ENCODE measurements at places on chromosomes 7 and 10. TPM values are rescaled to one million over a fixed set of nuclear protein-coding genes. Genes with fewer than 3 reads are reported as not detected.

GRCh38 chr10:114714281-114714741 is 56.2 kb upstream of the ABLIM1 start:
- DNase-seq, result no peak

SLC16A9 gene
- 0.73 TPM for total RNA-seq

DNA sequence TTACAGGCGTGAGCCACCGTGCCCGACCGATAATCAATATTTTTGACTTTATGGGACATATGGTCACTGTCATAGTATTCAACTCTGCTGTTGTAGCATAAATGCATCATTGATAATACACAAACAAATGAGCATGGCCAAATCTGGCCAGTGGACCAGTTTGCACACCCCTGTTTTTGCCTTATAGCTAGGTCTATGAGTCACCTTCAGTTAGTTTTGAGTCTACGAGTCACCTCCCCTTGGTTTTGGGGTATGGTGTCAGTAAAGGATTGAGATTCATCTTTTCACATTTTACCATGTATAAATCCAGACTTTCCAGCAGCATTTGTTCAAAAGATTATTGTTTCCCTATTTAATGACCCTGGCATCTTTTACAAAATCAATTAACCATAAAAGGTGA is 362.5 kb upstream of the NRP1 start:
- no peak for DNase-seq

- DNase-seq, result no peak
These were observed 368.1 kb downstream of the CXCL12 start for GRCh38 chr10:44016589-44017482.

SH2B2 gene
- total RNA-seq, result 3.0 TPM

DNA sequence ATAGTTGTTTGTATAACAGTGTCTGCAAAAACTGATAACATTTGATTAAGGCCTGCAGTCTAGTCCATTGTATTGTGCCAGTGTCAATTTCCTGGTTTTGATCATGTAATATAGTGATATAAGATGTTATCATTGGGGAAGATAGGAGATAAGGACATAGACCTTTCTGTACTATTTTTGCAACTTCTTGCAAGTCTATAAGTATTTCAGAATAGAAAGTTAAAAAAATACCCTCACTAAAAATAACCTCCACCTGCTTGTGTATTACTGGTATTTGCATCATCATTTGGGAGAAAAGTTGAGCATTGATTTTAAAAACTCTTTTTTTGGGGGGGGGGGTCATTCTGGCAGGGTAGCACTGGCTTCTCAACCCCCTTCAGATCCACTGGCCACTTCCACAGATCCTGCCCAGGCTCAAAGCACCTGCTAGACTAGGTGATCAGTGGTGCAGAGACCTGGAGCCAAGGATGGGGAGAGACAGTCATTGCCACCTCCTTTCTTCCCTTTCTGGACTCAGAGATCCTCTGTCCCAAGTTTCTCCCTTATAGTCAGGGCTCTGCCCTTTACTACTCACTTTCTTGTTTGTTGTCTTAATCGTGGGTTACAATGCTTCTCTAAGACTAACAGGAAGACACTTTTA is 103.0 kb downstream of the RBM20 start:
- no peak for DNase-seq

DNA sequence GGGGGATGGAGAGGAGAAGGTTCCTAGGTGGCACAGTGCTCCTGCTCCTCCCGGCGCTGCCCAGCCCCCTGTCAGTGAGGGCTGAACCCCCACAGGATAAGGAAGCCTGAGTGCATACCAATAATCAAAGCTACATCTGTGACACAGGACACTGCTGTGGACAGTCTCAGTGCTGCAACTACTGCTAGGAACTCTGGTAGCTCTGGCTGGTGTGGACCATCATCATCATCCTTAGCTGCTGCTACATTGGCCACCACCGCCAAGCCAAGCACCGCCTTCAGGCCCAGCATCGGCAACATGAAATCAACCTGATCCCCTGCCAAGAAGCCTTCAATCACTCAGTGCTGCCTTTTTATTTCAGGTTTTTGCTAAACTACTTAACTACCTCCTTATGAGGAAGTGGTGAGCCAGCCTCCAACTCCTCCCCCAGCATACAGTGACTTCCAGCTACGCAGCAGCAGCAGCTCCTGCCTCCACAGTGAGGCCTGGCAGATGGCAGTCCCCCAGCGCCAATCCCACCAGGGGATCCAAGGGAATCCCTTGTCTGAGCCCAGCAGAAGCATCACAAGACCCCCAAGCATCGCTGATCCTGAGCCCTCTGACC is 32.1 kb upstream of the SLC26A4 start:
- DNase-seq, result no peak

DNA sequence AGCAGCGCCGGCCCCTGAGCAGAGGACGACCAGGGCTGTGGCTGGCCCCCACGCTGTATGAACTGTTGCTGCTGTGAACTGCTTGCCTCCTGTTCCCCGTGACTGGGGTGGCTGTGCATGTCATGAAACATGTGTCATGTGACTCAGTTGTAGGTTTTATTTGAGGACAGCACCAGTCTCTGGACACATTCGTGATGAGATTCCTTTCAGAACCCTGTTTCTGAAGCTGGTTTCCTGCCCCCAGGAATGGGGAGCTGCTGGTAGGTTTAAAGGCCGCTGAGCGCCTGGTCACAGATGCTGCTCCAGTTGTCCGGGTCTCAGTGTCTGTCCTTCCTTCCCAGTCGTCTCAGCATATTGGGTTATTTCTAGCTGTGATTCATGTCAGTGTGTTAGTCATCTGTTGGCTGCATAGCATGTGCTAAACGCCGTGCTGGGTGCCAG is 79.1 kb upstream of the PPIF start:
- no peak for DNase-seq

CYP3A7 gene
- 17.5 TPM for total RNA-seq

DNA sequence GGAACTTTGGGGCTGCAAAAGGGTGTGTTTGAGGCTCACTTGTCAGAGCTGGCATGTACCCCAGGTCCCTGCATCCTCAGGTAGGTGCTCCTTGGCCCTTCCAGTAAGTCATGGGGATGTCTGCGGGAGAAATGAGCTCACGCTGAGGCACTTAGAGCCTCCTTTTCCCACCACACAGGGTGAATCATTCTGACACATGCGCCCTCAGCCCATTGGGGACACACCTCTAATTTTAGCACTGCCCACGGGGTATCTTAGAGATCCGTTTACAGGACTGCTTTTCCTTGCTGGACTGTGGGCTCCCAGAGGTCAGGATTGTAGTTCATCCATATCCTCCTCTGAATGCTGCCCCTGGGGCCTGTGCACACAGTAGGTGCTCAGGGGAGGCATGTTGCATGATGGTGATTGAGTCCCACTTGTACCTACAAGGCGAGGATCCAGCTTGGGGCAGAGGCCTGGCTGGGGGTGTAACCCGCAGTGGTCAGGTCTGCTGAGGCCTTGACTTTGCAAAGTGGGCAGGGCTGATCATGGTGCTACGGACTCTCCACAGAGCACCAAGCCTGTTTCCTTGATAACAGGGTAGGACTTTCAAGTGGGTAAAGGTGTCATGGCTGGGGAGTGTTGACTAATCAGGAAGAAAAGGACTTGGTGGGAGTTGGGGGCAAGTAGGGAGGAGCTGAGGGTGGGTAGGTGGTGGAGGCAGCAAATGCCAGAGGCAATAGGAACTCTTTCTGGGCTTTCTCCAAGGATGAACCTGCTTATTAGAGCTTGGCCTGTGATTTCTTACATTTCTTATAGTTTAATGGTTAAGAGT is 5.8 kb downstream of the TSPAN15 start:
- DNase-seq, result no peak

TLX1 gene
- 1.3 TPM for total RNA-seq

NUTM2E gene
- total RNA-seq, result 0.08 TPM

DNA sequence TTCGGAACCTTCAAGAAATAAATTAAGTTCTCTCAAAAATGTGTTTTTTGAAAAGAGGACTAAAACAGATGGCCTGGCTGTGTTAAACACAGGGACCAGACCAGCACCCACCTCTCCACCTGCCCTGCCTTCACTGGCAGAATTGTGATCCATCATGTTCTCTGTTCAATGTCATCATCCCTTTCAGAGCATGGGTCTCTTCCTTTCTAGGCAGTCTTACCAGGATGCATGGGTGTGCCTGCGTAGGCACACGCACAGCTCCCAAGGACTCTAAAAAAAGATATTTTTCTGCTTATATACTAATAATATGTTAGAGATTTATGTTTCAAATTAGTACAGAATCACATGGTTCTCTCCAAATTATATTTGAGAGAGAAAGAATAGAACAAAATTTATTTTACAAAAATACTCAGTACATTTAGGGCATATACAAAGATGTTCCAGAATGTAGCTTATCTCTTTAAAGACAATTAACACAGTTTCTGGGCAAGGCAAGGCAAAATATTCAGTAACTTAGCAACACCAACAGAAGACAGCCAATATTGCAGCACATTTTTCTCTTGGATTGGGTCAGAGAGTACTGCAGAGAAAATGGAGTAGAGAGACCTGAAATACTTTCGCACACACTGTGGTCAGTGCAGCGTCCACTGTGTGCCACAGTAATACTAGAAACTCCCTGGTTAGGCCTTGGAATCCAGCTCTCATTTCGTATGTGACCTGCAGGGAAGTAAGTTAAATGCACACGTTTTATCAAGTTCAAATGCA is 52.8 kb downstream of the EGFR start:
- DNase-seq, result no peak

OR2A42 gene
- total RNA-seq, result not detected

- no peak for DNase-seq
These were observed 71.0 kb downstream of the NRP1 start for GRCh38 chr10:33263453-33263852.

DNA sequence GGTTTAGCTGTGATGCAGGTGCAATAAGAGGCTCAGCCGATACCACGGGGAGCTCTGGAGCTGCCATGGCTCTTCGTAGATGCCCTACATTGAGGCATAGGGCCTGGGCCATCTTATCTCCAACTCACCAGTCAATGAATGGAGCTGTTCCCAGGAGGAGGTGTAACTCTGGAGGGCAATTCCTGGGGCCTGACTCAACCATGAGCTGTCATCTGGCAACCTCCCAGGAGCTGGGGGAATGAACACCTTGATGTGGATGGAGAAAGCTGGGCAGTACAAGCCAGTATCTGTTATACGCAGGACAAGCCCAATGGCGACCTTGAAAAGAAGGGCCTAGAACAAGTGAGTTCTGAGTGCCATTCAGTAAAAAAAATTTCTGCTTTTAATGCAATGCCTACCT is 224.0 kb upstream of the PLXDC2 start:
- DNase-seq, result no peak

DNA sequence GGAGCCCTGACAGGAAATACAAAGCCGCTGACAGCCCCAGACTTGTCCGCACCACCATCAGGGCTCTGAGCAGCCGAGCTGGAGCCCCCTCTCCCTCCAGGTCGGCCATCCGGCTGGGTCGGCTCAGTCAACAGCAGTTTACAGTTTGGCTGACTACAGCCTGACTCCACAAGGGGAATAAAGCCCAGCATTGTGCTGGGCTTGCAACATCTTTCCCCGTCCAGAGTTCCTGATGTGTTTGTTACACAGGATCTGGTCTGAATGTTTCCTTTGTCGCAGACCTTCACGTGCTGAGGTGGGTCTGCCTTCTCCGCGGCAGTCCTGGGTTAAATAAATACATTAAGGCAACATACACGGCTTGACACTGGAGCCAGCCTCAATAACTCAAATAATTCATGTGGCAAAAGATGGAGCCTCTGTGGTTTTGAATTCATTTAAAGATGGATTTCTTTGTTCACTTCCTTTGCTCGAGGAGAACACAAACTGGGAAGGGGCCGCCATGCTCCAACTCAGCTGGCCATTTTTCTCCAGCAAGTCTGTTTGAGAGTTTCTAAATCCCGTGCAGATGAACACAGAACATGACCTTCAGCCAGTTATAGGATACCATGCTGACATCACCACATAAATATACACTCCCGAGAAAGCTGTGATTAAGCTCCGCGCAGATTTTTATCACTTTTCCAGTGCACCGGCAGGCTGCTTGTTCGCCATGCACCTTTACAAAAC is 192.1 kb downstream of the WDR11 start:
- no peak for DNase-seq

- no peak for DNase-seq
These were observed 160.5 kb upstream of the PRSS58 start for GRCh38 chr7:142418326-142418725.

NPC1L1 gene
- 21.1 TPM for total RNA-seq

NEBL gene
- total RNA-seq, result 1.2 TPM

GRCh38 chr7:105024734-105025133 is 10.7 kb downstream of the KMT2E start:
- DNase-seq, result no peak

GRCh38 chr7:40587419-40587818 is 452.6 kb downstream of the SUGCT start:
- DNase-seq, result no peak

DNA sequence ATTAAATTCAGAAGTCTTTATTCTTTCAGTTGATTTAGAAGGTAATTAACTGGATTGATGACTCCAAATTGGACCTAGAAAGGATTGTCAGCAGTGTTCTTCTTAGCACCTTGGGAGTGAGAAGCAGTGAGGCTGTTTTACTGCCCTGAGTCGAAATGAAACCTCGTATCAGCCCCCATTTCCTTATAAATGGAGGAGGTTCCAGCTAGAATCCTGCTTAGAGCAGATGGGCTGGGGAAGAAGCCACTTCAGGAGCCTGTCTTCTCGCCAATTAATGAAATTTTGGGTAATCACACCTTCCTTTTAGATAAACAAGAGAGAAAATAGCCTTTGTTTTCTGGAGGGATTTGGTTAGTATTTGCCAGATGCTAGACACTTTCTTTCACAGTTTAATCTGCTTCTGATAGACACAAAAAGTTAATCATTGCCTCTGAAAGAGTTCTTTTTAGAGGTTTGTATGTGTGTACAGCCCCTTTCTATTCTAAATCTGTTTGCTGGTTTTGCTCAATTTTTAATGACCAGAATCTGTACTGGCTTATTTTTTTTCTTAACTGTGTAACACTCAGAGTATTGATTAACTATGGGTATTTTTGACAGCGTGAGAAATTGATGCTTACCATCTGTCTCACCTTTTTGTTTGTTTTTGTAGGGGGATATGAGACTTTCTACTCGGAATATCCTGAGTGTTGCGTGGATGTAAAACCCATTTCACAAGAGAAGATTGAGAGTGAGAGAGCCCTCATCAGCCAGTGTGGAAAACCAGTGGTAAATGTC is 4.6 kb downstream of the DUSP5 start:
- DNase-seq, result no peak

DNA sequence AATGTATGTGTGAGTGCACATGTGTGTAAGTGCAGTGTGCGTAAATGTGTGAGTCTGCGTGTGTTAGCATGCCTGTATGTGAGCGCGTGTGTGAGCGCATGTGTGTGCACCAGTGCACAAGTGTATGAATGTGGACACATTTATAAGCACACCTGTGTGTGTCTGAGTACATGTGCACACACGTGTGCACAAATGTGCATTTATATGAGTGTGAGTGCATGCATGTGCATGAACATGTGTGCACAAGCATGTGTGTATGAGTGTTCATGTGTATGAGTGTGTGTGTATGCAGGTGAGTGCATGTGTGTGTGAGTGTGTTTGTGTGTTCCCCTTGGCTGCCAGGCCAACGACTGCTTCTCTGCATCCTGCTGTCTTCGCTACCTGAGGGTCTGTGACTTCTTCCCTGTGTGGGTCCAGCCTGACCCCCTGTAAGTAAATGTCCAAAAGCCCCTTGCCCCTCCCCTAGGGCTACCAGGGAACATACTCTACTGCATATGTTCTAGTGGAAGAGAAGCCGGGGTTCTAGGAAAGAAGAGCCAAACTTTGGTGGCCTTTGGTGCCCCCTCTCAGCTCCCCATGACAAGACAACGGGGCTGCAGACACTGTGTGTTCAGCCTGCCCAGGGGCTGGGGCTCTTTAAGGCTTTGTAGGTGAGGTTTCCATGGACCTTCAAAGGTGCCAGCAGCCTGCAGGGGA is 17.0 kb downstream of the GOLGA7B start:
- no peak for DNase-seq

- no peak for DNase-seq
These were observed 126.5 kb downstream of the GFRA1 start for GRCh38 chr10:116146372-116147140.

GRCh38 chr10:9038146-9038714 is 983.7 kb downstream of the GATA3 start:
- peak; percentile 63 for DNase-seq

Measured in left lobe of liver (tissue), 2 donors.